ENCODE measurements at places on chromosomes 4 and X.

DNA sequence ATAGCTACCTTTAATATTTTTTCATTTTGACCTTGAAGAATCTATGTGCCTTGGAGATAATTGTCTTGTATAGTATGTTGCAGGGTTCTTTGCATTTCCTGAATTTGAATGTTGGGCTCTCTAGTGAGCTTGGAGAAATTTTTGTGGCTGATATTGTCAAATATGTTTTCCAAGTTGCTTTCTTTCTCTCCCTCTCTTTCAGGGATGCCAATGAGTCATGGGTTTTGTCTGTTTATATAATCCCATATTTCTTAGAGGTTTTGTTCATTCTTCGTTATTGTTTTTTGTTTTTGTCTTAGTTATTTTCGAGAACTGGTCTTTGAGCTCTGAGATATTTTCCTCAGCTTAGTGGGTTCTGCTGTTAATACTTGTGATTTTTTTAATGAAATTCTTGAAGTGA is 20.7 kb downstream of the RAB40AL start:
- DNase-seq: no peak

- DNase-seq: no peak
Measured at GRCh38 chr4:72340803-72341431, 228.1 kb downstream of the ADAMTS3 start.

- no peak for DNase-seq
Measured at GRCh38 chr4:174929346-174929745, 11.2 kb downstream of the ADAM29 start.

GRCh38 chr4:26791346-26791745 is 69.3 kb upstream of the STIM2 start:
- no peak for DNase-seq

GRCh38 chrX:139933904-139934303 is 1.1 kb upstream of the ATP11C start:
- no peak for DNase-seq

DNA sequence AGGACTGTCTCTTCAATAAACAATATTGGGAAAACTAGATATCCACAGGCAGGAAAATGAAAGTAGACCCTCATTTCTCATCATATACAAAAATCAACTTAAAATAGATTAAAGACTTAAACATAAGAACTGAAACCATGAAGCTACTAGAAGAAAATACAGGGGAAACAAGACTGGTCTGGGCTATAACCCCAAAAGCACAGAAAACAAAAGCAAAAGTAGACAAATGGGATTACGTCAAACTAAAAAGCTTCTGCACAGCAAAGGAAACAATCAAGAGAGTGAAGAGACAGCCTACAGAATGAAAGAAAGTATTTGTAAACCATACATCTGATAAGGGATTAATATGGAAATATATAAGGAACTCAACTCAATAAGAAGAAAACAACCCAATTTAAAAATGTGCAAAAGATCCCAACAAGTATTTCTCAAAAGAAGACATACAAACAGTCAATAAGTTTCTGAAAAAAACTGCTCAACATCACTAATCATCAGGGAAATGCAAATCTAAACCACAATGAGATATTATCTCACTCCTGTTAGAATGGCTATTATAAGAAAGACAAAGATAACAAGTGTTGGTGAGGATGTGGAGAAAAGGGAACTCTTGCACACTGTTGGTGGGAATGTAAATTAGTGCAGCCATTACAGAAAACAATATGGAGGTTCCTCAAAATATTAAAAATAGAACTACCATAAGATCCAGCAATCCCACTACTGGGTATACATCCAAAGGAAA is 325.3 kb upstream of the RASGEF1B start:
- DNase-seq: no peak

DNA sequence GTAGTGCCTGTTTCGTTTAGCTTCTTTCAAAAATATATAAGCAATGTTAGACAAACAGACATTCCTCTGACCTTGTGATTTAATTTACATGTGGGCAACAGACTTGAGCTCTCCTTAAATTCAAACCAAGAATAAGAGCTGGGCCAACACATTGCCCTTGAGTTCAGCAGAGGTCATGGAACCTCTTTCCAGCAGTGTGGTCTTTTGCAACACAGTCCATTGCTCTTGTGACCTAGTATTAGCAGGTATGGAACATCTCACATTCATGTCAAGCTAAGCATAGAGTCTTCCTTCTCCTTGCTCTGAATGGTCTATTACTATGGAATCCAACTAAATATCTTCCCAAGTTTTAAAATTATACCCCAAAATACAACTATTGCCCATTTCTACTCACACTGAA is 33.7 kb upstream of the MND1 start:
- no peak for DNase-seq

- no peak for DNase-seq
Measured at GRCh38 chrX:12871257-12871656, 4.4 kb downstream of the TLR7 start.

GRCh38 chr4:107603430-107603829 is 116.6 kb downstream of the PAPSS1 start:
- DNase-seq: no peak

DNA sequence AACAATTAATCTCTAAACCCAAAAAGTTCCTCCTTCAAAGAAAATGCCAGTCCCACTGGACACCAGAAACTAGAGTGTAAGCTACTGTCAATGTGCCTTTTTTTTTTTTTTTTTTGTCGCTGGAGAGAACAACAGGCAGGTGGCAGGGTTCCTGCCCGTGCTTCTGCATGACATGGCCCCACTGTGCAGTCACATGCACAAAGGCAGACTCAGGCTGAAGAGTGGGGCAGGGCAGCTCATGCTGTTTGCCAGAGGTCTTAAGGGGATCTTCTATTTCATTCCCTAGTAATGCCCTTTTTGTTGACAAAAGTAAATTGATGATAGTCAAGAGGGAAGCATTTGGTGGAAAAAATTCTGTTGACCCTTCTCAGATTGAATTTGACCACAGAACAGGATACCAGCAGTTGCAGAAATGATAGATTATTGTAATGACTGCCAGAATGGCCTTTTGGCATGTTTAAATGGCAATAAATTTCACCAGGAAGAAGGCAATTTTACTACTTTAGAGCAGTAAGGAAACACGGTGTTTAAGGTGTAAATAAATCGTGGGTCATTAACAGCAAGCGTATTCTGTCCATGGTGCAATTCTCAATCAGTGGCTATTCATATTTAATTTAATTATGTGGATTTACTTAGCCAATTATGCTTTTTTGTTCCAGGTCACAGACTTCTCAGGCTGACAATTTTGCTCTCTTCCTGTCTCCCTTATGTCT is 80.9 kb downstream of the NKX6-1 start:
- no peak for DNase-seq

All from activated CD4-positive, CD25-positive, alpha-beta regulatory T cell (primary cell).